MCF 10A (cell line): ENCODE measurements at places on chromosomes 7 and 10. TPM values are rescaled to one million over a fixed set of nuclear protein-coding genes. Genes with fewer than 3 reads are reported as not detected.
A peak's percentile ranks its signal among the peaks of the same experiment; 100 is the strongest.

DNA sequence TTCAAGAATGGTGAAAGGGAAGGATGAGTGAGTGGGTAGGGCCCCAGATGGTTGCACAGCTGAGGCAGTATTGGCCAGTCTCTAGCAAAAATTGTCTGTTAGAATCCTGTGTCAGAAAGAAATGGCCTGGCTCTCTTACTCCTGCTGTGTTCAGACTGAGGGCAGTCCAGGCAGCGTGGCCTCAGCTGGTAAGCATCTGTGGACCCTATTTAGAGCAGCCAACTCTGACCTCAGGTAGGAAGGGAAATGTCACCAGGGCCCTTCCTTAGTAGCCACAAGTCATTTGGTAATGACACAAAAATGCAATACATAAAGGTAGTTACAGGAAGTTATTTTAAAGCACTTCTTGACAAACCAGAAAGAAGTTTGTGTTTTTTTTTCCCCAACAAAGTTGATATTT is 1194.7 kb downstream of the CNTNAP2 start:
- no peak for DNase-seq

DNA sequence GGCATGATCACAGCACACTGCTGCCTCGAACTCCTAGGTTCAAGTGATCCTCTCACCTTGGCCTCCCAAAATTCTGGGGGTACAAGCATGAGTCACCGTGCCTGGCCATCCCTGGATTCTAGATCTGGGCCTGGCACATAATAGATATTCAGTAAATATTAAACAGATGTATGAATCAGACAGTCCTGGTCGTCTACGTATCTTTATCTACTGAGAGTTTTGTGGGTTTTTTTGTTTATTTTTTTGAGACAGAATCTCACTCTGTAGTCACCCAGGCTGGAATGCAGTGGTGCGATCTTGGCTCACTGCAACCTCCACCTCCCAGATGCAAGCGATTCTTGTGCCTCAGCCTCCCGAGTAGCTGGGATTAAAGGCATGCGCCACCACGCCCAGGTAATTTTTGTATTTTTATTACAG is 24.3 kb upstream of the ITGB1 start:
- peak; percentile 53 for DNase-seq

- no peak for DNase-seq
Measured at GRCh38 chr10:2469802-2470201, 597.5 kb upstream of the PFKP start.

DNA sequence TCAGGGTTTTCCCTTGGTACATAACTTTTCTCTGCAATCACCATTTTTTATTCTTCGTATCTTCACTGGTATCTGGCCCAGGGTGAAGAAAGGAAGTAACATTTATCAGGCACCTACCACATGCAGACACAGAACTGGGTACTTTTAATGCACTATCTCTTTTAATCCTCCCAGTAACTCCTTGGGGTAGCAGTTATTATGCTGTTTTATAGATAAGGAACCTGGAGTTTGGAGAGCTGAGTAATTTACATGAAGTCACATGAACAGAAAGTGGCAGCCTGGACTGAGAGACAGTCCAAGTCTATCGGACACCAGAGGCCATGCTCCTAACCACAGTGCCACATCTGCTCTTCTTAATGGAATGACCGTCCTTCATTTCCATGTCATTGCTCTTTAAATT is 117.1 kb upstream of the PODXL start:
- no peak for DNase-seq

DNA sequence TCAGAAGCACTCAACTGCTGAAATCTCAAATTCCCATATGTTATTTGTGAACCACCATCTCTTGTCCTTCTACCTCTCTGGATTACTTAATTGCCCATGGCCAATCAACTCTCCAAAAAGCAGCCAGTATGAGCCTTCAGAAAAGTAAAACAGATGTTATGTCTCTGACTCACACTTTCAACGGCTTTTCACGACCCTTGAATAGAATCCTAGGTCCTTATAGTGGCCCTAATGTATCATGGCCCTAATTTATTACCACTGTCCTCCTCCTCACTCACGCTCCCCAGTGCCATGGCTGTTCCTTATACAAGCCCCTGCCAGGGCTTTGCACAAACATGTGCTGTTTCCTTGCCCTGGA is 20.0 kb downstream of the ZNF438 start:
- no peak for DNase-seq

DNA sequence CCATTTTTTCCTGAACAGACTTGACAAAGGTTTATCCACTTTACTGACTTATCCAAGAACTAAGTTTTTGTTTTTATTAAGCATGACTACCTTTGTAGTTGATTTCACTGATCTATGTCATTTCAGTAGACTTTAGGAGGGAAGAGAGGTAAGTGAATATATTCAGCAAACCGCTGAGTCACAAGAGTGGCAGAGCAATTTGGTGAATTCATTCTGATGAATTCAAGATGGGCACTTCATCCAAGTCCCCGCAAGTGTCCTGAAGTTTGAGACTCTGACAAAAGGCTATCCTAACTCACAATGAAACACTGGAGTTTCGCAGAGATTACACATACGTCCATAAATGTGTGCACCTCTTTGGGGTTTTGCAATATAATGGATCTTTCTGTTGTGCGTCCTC is 102.3 kb upstream of the RHEB start:
- no peak for DNase-seq

DNA sequence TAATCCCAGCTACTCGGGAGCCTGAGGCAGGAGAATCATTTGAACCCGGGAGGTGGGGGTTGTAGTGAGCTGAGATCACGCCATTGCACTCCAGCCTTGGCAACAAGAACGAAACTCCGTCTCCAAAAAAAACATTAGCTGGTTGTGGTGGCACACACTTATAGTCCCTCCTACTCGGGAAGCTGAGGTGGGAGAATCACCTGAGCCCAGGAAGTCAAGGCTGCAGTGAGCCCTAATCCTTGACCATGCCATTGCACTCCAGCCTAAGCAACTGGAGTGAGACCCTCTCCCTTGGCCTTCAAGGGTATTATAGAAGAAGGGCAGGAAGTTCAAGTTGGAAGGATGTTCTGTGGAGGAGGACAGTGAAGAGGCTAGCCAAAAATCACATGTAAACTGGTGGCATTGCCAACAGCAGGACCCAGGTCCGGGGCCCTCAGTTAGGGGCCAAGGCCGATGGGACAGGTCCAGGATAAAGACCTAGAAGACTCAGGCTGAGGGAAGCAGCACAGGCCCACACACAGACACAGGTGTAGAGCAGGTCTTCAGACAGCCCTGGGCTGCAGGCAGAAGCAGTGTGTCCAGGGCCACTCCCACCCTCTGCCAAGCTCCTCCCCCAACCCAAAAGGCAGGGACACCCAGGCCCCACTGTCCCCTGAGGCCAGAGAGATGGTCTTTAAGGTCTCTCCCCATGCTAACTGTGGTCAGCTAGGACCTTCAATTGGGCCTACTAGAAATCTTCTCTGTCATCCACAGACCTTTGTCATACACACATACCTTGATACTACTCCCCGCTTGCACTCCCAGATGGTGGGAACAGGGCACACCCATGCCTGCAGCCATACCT is 8.4 kb upstream of the SAMD8 start:
- no peak for DNase-seq

GRCh38 chr7:128420773-128421172 is 11.0 kb upstream of the IMPDH1 start:
- no peak for DNase-seq

- no peak for DNase-seq
Measured at GRCh38 chr10:103921750-103922195, 3.8 kb upstream of the STN1 start.

DNA sequence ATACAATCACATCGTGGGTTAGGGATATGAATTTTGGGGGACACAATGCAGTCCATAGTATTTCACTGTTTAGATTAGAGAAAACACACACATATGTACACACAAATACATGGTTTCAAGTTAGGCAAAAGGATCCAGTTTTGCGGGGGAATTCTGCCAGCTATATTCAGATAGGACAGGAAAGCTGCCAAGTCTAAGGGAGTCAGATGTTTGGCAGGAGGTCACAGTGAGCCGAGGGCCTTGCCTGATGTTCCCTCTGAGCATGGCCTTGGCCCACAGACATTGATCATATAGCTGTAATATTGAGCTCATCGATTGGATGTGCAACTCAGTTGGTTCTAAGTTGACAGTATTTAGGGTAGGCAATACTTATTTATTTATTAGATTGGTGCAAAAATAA is 122.8 kb downstream of the ADRA2A start:
- DNase-seq, result no peak

GRCh38 chr10:114272696-114273095 is 33.6 kb downstream of the VWA2 start:
- DNase-seq, result no peak

- DNase-seq, result peak; percentile 27
Measured at GRCh38 chr7:139108266-139109187, 993 bp downstream of the ZC3HAV1 start.

DNA sequence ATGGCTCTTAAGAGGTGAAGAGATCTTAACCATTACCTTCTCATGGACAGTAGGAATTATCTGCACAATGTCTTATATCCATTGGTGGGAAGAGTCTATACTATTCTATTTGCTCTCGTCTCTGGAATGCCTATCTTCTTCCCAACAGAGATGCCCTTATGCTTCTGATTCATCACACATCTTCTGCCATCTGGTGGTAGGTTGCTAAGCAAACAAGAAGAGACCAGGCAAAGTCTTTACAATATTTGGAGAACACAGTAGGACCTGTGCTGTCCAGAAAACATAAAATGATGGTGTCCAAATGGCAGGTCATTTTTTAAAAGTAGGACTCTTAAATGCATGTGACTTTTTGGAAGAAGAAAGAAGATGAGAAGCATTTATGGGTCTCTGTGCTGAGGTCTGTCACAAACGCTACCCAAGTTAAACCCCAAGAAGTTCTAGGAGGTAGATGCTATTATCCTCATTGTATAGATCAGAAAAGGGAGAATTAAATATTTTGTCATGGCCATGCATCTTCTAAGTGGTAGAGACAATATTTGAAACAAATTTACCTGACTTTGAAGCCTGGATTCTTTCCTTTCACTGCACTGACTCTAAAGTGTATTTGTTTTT is 67.8 kb upstream of the NXPH1 start:
- peak; percentile 57 for DNase-seq

- no peak for DNase-seq
Measured at GRCh38 chr7:37817591-37817960, 30.8 kb upstream of the NME8 start.

The ATOH7 gene
- not detected in 2 replicates for total RNA-seq

The PCLO gene
- total RNA-seq, result 2.0 and 2.3 TPM in 2 replicates

The CCL24 gene
- not detected in 2 replicates for total RNA-seq

The RPEL1 gene
- total RNA-seq, result not detected in 2 replicates

The MYO3A gene
- not detected in 2 replicates for total RNA-seq

The ZPBP gene
- not detected in 2 replicates for total RNA-seq

The ODAD2 gene
- total RNA-seq, result 0.28 and 1.3 TPM in 2 replicates

The MKX gene
- not detected in 2 replicates for total RNA-seq

The CFAP69 gene
- total RNA-seq, result 2.9 and 3.7 TPM in 2 replicates
